ENCODE measurements at places on chromosomes 3 and 15.
A peak's percentile ranks its signal among the peaks of the same experiment; 100 is the strongest.

- DNase-seq = no peak
These were observed 3.0 kb downstream of the DZIP1L start for GRCh38 chr3:138112362-138112761.

DNA sequence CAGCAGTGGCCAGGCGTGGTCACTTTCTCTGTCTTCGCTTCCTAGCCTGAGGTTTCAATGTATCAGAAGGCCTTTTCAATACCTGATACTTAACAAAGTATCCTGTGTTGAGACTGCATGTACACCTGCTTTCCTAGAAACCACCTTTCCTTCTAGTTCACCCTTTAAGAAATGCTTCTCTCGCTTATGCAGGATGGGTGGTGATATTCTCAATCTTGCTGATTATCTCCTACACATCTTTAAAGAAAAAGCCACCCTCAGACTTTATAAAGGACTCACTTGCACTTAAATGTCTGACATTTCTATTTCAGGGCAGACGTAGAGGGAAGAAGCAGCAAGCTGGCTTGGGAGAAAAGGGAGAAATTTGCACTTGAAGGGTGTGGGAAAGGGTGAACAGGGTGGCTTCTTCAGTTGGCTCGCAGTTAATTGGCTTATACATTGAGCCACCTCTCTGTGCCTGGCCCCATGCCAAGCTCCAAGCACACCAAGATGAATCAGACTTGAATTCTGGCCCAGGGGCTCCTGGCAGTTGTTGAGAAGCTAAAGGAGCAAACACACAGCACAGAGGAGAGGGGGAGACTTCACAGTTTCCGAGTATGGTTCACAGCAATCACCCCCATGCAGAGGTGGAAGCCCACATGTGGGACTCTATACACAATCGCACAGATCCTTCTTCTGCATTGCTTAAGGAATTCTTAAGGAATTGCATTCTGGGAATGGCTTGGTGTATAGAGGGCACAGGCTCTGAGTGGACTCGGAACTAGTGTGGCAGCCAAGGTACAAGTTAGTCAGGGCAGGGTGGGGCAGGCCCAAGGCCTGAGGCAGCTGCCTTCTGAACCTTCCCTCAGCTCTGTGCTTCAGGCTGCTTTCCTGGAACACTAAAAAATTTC, 1.3 kb downstream of the ARL6IP5 start:
- DNase-seq = peak; percentile 40

DNA sequence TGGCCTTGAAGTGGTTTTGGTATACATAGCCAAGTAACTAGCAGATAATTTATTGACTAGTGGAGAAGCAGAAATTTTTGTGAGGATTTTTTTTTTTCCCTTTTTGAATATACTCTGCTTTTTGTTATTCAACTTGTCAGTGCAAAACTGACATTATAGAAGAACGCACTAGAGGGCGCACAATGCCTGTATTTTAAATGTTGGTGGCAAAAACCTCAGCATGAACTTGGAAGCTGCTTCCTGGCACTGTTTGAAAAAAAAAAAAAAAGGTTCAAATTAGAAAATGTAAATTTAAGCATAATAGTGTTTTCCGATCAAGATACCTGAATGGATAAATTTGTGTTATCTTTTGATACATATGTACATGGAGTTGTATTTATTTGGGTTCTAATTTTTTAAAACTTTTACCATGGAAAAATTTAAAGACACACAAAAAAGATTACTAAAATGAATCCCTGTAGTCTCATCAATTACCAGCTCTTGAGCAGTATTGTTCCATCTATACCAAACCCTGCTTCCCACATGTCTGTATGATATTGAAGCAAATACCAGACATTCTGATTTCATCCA, 56.0 kb downstream of the SLC25A26 start:
- DNase-seq = peak; percentile 27

- no peak for DNase-seq
These were observed 130.2 kb upstream of the LMOD3 start for GRCh38 chr3:69252631-69253030.

- peak; percentile 53 for DNase-seq
These were observed 237.4 kb upstream of the UMPS start for GRCh38 chr3:124492824-124493223.

DNA sequence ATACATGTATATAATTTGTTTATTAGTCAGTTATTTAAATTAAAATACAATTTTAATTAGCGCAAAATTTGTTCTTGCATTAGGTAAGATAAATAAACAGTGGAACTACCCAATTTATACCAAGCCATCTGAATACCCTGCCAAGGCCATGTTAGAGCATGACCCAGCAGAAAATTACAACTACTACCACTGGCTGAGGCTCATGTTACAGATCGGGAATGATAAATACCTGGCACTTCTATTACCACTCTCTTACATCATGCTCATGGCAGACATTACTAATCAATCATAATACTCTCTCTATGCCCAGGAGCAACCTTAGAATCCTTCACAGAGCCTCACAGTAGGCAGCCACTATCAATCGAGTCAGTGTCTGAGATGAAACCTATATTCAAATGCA, 21.2 kb upstream of the LMOD3 start:
- DNase-seq = no peak

DNA sequence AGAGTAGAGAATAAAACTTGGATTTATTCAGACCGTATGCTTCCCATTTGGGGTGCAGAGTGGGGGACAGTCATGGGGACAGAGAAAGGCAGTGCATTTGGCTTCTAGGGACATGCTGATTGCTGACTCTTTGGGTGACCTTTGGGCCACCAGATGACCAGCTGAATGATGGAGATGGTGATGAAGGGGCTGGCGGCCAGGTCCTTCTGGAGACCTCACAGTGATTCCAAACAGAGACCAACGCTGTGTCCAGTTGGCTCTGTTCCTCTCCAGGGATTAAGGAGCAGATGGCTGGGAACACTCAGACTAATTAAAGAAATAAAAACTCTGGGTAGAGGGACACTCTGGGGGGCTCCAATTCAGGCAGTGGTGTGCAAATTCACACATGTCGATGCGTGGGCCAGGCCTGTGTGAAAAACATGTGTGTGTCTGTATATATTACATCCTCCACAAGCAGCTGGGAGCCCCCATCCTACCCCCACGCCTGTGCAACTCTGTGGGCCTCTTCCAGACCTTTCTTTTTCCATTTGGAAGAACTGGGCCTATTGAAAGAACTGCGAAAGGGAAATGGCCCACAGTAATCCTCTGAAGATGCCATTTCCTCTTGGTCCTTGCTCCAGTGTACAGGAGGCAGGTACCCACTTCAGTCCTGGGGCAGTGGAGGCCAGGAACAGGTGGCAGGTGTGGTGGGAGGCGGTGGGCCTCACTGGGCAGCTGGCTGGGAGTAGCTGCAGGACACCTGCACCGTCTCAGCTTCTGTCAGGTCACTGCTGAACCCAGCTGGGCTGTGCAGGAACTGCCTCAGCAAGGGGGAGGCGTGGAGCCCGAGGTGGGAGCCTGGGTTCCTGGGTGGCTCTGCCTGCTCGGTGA, 8.9 kb downstream of the XIRP1 start:
- no peak for DNase-seq

GRCh38 chr3:194395212-194395611, 3.9 kb downstream of the GP5 start:
- peak; percentile 49 for DNase-seq

GRCh38 chr3:183984749-183985729, 32.6 kb downstream of the ABCC5 start:
- no peak for DNase-seq

DNA sequence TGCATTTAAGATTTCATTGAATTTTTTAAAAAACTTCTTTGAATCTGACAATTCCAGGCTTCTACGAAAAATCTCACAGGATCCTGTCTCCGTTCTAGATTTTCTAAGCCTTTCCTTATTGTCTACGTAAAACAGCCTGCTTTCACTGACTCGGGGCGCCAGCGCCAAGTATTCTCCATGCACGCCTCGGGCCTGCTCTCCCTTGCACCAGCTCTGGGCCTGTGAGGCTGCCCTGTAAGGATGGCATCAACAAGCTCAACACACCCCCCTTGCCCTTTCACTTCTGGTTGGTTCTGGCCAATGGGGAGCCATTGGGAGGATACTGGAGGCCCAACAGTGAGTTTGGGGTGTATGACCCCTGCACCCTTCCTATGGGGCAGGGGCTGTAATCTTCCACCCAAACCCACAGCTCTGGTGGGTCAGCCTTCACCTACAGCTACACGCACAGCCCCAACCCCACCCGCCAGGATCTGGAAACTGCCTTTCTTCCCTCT, 47.8 kb downstream of the SLC41A3 start:
- DNase-seq = no peak
